ENCODE measurements at places on chromosomes 13 and 19.

- DNase-seq = no peak
These were observed 198.0 kb downstream of the ZNF536 start for GRCh38 chr19:30570194-30570593.

DNA sequence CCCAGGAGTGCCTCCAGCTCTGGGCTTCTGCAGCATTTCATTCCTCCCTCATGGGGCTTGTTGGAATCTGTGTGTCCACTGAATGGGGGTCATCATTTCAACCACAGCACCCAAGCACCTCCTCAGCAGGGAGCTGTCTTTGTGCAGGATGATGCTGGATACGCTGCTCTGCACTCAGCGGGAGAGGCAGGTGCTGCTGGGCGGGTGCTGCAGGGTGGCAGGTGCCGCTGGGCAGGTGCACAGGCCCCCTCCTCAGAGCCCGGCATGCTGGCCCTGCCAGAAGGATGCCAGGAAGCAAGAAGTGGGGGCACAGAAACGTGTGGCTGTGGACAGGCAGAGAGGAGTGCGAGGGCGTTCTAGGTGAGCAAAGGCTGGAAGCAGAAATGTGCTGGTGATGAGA, 121.8 kb upstream of the VSTM2B start:
- no peak for DNase-seq

GRCh38 chr13:35888457-35888883, 242.7 kb downstream of the DCLK1 start:
- DNase-seq = peak; percentile 31

GRCh38 chr19:50315773-50316448, 13.3 kb downstream of the KCNC3 start:
- no peak for DNase-seq
